ENCODE measurements at places on chromosomes 11 and 22. TPM values are rescaled to one million over a fixed set of nuclear protein-coding genes. Genes with fewer than 3 reads are reported as not detected.

DNA sequence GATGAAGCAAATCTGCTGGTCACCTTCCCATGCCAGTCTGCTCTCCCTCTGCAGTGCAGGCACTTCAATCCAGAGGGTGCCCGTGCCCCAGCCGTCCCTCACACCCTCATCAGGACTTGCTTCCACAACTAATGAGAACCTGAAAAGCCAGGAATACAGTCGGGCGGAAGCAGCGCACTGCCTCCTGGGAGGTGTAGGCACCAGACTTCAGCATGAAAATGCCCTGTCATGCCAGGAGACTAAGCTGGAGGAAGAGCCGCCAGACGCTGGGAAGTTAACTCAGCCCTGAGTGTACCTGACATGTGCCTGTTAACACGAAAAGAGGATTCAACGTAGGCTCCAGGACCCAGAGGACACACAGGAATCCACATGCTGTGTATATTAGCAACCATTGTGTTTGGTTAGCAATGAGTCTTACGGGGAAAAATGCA lies 40.1 kb upstream of the FLI1 start:
- DNase-seq = no peak

- DNase-seq = no peak
These were observed 12.2 kb upstream of the MRPL17 start for GRCh38 chr11:6695377-6695776.

DNA sequence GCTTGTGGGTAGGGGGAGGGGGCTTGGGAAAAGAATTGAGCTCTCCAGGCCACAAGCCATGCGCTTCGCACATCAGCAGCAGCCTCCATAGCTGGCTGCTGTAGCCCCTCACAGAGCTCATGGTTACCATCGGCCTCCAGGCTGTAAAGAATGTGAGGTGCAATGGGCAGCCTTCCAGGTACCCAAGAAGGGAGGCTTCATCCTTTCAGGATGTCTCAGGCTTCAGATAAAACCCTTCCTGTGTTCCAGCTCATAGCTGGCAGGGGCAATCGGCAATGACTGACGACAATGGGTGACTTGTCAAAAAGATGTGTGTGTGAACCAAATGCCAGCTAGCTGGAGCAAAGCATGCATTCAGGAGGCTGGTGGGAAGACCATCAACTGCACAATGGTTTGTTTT lies 102.0 kb downstream of the TIMP3 start:
- no peak for DNase-seq

DNA sequence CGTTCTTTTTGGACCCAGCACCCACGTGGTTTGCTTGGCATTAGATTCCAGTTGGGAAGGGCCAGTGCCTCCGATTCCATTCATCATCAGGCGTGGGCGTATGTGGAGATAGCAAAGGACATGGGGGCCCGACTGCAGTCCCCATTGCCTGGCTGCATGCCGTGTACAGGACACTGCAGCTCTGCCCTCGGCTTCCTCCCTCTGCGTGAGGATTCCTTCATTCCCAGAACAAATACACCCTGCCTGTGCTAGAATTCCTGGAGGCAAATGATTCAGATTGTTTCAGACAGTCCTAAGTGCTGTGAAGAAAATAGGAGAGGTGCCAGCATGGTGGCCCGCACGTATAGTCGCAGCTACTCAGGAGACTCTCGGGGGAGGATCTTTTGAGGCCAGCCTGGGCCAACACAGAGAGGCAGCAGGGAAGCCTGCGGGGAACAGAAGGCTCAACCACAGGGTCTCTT lies 15.4 kb downstream of the DERL3 start:
- DNase-seq = no peak

DNA sequence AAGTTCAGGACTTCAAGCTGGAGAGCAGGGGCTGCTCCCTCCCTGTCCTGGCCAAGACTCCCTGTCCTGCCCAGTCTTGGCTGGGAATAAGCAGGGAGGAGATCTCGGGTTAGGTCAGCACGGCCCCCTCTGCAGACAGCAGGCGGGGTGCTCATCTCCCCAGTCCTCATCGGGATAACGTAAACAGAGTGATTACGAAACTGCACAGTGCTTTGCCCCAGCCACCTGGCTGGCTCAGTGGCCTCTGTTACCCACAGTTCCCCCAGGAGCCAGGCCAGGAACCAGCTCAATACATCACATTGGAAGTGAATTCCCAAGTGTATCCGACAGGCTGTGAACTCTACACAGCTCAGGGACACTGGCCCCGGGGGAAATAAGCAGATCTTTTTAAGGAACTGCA lies 42.7 kb upstream of the KCNJ11 start:
- DNase-seq = no peak

- DNase-seq = no peak
These were observed 20.6 kb upstream of the ST3GAL4 start for GRCh38 chr11:126334659-126335462.

APOL5 gene
- total RNA-seq = not detected

OR51F1 gene
- total RNA-seq = not detected
